ENCODE measurements at places on chromosomes 4 and X. TPM values are rescaled to one million over a fixed set of nuclear protein-coding genes. Genes with fewer than 3 reads are reported as not detected.

DNA sequence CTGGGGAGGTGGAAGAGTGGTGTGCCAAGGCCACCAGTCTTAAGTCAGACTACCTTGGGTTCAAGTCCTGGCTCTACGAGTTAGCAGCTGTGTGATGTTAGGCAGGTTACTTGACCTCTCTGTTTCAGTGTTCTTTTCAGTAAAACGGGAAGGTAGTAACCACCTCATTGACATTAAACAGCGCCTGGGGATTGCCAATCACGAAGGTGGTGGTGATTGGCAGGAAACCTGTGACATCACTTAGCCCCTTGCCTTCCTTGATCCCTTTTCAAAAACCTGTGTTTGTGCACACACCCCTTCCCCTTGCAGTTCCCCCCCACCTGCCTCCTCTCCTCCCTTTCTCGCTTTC, 7.6 kb downstream of the KLF3 start:
- no peaks in the 10 kb centered on the region for H3K36me3 ChIP-seq
- peaks cover 82% of the 10 kb centered on the region for H3K4me1 ChIP-seq
- no peak for DNase-seq
- H3K4me3 ChIP-seq: peak overlapping the region; percentile 45
- peaks cover 9% of the 10 kb centered on the region for H3K27me3 ChIP-seq

CYTL1 gene
- total RNA-seq: not detected

DNA sequence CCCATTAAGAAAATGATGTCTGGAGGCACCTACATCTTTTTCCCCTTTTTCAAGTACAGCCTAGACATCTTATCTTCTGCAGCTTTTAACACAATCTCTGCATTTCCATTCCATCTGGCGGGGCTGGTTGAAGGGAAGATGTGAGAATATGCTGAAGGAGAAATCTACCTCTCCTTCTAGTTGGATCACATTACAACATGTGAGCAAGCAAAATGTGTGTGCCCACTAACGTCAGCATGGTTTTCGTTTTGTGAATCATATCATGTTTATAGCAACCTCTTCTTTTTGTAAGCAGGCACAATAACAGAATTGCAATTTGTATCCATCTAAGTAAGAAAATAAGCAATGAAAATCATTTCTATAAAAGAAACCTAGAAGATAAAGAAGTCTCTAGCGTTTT, 28.9 kb upstream of the MID1 start:
- no peak overlapping the region for H3K27ac ChIP-seq
- H3K4me3 ChIP-seq: no peak overlapping the region
- no peaks in the 10 kb centered on the region for H3K4me1 ChIP-seq

DNA sequence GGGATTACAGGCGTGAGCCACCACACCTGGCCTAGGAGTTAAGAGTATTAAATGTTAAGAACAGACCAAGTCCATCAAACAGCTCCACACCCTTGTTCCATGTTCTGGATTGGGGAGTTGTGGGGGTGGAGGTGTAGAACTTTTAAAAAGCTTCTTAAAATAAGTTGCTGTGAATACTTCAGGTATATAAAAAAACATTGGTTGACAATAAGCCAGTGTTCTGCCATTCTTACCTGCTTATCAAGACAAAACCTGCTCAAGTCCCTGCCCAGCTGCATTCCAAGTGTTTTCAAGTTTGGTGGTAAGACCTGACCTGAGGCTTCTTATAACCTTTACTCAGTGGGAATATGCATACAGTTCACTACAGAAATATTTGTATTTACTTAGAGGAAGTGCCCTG, 6.4 kb downstream of the RBM3 start:
- peaks cover 11% of the 10 kb centered on the region for H3K4me1 ChIP-seq
- no peak for DNase-seq
- no peaks in the 10 kb centered on the region for H3K27me3 ChIP-seq
- H3K27ac ChIP-seq: no peak overlapping the region

GRCh38 chr4:109735566-109736365, 5.9 kb upstream of the PLA2G12A start:
- H3K4me1 ChIP-seq: no peaks in the 10 kb centered on the region
- no peak overlapping the region for H3K27ac ChIP-seq
- H3K27me3 ChIP-seq: peaks cover 8% of the 10 kb centered on the region
- DNase-seq: no peak
- no peak overlapping the region for H3K4me3 ChIP-seq

- no peaks in the 10 kb centered on the region for H3K27me3 ChIP-seq
- no peak overlapping the region for H3K4me3 ChIP-seq
- H3K36me3 ChIP-seq: peaks cover 3% of the 10 kb centered on the region
- no peak overlapping the region for H3K27ac ChIP-seq
- H3K4me1 ChIP-seq: no peaks in the 10 kb centered on the region
These were observed 81.0 kb downstream of the ADGRA3 start for GRCh38 chr4:22434895-22435294.

- H3K4me1 ChIP-seq: no peaks in the 10 kb centered on the region
- H3K36me3 ChIP-seq: no peaks in the 10 kb centered on the region
- no peaks in the 10 kb centered on the region for H3K27me3 ChIP-seq
These were observed 295.2 kb upstream of the AGA start for GRCh38 chr4:177737387-177737940.

- no peak overlapping the region for H3K4me3 ChIP-seq
- no peaks in the 10 kb centered on the region for H3K4me1 ChIP-seq
- DNase-seq: no peak
- H3K36me3 ChIP-seq: no peaks in the 10 kb centered on the region
- no peak overlapping the region for H3K27ac ChIP-seq
These were observed 48.5 kb upstream of the ARMCX2 start for GRCh38 chrX:101708163-101708562.

GRCh38 chr4:125688841-125689240, 374.1 kb downstream of the FAT4 start:
- no peak for DNase-seq
- no peak overlapping the region for H3K27ac ChIP-seq
- H3K27me3 ChIP-seq: no peaks in the 10 kb centered on the region
- H3K4me1 ChIP-seq: no peaks in the 10 kb centered on the region
- no peaks in the 10 kb centered on the region for H3K36me3 ChIP-seq
- H3K4me3 ChIP-seq: no peak overlapping the region

NUDT11 gene
- total RNA-seq: 3.2 TPM
